ENCODE measurements at places on chromosomes 1 and 21.

DNA sequence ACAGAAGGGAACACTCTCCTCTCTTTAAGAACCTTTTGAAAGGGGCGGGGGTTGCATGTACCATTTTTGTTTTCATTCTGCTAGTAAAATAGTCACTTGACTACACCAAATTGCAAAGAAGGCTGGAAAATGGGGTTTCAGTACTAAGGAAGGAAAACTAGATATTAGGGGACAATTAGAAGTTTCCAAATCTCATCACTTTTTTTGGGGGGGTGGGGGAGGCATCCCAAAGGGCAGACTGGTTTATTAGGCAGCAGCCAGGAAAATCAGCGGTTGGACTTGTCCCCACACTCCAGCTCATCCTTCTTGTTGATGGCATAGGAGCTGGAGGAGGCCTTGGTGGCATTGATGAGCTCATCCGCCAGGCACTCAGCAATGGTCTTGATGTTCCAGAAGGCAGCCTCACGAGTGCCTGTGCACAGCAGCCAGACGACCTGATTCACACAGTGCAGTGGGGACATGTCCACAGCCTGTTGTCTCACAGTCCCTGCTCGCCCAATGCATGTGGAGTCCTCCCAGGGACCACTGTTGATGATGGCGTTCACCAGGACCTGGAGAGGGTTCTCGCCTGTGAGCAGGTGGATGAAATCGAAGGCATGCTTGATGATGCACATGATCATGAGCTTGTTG, 1.7 kb upstream of the TMEM50B start:
- peak; percentile 16 for DNase-seq

DNA sequence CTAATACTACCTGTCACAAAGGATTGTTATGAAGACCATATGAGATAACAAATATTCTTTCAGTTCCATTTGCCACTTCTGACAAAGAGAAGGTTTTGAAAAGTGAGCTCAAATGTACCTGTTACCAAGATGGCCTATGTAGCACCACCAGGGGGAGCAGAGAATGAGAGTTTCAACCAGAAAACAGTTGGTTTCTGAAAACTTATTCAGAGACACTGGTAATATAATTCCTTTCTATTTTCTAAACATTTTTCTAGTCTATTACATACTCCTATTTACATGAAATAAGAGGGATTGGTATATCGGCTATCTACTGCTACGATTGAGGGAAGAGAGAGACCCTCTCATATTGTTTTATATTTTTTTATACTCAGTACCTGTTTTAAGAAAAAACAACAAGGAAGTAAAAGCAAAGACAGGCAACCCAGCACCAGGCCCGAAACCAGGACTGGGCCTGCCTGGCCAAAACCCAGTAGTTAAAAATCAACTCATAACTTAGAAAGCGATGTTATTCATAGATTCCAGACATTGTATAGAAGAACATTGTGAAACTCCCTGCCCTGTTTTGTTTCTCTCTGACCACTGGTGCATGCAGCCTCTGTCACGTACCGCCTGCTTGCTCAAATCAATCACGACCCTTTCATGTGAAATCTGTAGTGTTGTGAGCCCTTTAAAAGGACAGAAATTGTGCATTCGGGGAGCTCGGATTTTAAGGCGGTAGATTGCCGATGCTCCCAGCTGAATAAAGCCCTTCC, 48.3 kb downstream of the IL23R start:
- DNase-seq, result peak; percentile 56

DNA sequence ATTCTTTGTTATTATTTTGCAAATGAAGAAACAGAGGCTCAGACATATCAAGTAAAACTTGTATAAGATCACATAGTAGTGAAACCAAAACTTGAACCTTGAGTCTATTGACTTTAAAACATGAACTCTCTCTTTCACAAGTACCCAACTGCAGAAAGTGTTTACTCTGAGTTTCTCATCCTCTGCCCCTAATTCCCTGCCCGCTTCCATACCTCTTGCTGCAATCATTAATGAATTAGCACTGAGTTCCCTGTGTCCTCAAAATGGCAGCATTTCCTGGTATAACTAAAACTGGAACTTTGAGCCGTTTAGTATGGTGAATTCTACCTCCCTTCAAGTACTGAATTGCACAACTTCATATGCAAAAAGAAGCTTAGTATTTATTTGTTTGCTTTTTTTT, 147.7 kb upstream of the DNAH14 start:
- no peak for DNase-seq

DNA sequence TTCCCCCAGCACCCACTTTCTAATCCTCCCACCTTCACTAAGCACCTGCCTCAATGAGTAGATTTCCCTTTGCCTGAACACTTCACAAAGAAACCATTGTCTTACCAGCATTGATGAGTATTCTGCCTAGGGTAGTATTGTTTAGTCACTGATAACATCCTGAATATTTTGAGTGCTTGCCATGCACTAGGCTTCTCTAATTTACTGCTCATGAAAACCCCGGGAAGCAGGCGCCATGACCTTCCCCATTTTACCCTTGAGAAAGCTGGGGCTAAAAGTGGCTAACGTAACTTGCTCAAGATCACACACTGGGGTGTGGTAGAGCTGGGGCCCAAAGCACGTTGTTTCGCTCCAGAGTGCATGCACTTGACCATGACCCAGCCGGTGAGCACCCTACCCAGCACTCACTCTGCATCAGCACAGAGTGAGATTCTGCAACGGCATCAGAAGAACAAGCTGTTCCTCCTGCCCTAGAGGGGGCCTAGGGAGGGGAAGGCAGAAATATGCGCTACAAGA, 10.6 kb upstream of the F3 start:
- DNase-seq, result no peak

DNA sequence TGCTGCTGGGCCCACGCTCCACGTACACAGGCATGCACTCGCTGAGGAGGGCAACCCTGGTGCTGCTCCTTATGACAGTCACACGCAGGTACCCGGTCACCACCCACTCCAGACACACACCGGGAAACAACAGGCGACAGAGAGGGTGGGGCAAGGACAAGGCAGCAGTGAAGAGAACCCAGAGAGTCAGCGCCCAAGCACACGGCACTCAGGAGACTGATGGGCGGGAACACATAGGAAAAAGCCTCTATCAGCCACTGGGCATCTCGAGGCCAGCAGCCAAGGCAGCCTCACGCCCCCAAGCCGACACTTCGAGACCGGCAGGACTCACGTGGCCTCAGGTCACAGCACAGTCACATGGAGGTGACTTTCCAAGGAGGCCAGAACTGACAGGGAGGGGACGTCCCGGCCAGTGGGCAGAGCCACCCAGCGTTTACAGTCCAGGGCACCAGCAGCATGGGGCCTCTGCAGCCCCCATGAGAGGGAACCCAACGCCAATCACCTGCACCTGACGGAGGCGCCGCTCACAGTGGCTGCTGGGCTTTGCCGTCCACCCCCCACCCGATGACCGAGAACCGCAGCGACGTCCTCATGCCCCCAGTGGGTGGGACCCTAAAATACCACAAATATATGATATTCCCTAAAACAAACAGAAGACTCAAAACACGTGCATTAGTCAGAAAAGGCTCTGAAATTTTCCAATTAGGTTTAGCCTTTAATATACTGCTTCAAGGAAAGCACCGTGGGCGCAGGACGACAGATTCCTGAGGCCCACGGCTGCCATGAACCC, 19.7 kb downstream of the PTTG1IP start:
- no peak for DNase-seq

DNA sequence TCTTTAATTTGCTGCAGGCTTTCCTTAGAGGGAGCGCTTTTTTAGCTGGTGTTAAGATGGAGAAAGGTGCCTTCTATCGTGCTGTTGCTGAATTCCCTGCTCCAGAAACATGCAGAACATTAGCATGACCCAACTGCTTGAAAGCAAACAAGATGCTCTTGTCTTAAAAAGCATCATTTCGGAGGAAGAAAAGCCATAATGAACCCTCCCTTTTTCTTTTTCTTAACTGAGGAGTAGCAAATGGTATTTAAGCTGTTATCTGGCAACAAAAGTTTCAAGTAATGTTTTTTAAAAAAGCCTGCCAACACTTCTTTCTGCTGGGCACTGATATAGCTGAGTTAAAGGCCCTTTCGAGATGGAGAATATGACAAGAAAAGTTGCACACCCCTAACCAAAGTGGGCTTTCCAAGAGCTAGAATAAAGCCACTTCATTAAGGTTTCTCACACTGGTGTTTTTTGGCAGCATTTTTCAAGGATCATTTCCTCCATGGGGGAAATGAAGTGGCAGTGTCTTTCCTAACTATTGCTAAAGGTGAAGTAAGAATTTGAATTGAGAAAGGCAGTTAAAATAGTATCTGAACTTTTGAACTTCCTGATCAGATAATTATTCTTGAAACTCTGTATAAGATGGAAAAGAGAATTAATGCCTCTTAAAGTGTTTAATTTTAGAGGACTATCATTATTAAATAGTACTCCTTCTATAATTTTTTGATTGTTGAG, 38.8 kb downstream of the ST6GALNAC5 start:
- DNase-seq, result peak; percentile 8

GRCh38 chr21:31887391-31887841, 14.6 kb downstream of the HUNK start:
- peak; percentile 68 for DNase-seq

- DNase-seq, result peak; percentile 53
Observed at GRCh38 chr1:16375521-16376340, 8.7 kb downstream of the SZRD1 start.

- DNase-seq, result no peak
Observed at GRCh38 chr21:42350927-42351426, at the start of gene TFF2. Gene TFF2, minus strand, starts transcription at chr21:42350994. Its CDS starts 37 bp downstream, at chr21:42350957.

GRCh38 chr1:30475201-30475600, 248.2 kb downstream of the MATN1 start:
- DNase-seq, result no peak
